ENCODE measurements at places on chromosomes 5 and 9.

- DNase-seq: no peak
Measured at GRCh38 chr5:123155446-123155960, 66.5 kb downstream of the PRDM6 start.

GRCh38 chr5:83220331-83220730 is 143.0 kb downstream of the XRCC4 start:
- DNase-seq: no peak

DNA sequence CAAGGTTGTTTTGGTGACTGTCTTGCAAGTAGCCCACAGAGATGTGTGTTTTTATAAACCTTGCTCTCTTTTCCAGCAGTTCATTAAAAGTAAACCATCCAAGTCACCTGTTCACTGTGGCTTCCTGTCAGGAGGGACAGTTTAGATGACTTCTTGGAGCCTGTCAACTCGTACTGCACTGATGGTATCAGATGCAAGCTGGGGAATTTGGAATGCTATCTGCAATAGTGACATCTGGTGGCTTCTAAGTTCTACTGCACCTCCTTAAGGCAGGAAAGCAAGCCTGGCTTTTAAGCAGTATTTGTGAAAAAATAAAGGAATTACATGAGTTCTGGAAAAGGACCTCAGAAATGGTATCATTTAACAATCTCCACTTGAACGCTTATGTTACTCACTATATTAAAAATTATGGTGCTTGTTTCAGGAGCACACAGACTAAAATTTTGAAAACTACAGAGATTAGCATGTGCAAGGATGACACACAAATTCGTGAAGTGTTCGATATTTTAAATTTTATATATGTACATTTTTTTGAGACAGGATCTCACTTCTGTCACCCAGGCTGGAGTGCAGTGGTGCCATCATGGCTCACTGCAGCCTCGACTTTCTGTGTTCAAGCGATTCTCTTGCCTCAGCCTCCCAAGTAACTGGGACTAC is 164.0 kb downstream of the TTC39B start:
- DNase-seq: peak; percentile 78

- peak; percentile 35 for DNase-seq
Measured at GRCh38 chr9:113677057-113677456, 199.1 kb upstream of the ZNF618 start.

DNA sequence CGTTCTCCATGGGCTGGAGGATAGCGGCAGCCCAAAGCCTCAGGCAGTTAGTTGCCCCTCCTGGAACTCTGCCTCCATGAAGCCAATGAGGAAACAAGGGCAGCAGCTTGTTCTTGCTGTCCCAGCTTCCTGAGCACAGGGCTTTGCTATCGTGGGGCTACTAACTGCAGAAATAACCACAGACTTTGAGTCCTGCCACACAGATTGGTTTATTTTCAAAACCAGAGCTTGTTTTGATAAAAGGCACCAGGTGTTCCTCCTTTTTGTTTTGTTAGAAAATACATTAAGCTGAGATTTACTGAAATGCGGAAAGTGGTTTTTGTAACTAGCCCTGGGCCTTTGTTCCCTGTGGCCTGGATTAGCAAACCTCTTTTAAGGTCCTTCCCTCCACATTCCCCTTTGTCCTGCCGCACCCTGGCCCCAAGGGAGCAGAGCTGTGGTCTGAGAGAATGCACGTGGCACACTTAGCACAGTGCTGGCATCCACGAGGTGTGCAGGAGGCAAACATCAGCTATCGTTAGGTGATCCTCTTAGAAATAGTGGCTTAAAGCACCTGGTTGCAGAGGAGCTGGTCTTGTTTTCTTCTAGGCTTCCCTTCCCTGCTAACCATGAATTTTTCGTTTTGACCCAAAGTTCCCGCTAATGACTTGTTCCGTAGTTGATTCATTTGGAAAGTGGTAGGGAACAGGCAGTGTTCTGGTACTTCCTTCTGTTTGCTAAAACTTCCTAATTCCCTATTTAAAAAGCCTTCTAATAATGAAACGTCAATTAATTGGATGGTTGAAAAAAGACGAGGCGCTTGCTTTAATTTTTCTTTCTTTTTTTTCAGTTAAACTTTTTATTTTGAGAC is 21.5 kb downstream of the MVB12B start:
- no peak for DNase-seq

All from GM03348 (cell line).